Activated B cell treated with CpG ODN at 0.5 μM for 24 hours (primary cell): ENCODE measurements at places on chromosomes 12 and 14. TPM values are rescaled to one million over a fixed set of nuclear protein-coding genes. Genes with fewer than 3 reads are reported as not detected.
A peak's percentile ranks its signal among the peaks of the same experiment; 100 is the strongest.

Gene CLEC2A
- not detected in 2 replicates for total RNA-seq

Gene NOVA1
- total RNA-seq: not detected in 2 replicates

Gene CLEC1B
- not detected in 2 replicates for total RNA-seq

Gene ABHD12B
- total RNA-seq: not detected in 2 replicates

Gene ADCK1
- total RNA-seq: 8.6 and 10.4 TPM in 2 replicates

Gene TPPP2
- not detected in 2 replicates for total RNA-seq

Gene RAPGEF3
- 2.7 and 5.0 TPM in 2 replicates for total RNA-seq

- no peak overlapping the region for H3K4me3 ChIP-seq
- no peak overlapping the region for H3K27ac ChIP-seq
- no peaks in the 10 kb centered on the region for H3K36me3 ChIP-seq
- no peak for DNase-seq
- peaks cover 1% of the 10 kb centered on the region for H3K27me3 ChIP-seq
These were observed 109.0 kb upstream of the SLC16A7 start for GRCh38 chr12:59486827-59487226.

DNA sequence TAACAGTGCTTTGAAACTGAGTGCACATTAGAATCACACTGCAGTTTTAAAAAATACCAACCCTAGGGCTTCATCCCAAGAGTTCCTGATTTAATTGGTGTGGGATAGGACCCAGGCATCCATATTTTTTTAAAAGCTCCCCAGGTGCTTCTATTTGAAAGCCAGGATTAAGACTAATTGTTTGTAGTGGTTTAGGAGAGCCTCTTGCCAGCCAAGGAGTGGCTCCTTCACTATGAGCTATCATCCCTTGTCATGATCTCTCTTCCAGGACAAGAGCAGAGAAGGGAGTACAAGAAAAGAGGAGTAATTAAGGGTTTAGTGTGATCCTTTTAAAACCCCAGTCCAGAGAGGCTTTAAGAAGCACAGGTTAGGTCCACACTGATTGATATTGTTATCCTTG lies 178.0 kb downstream of the CAND1 start:
- H3K4me3 ChIP-seq: no peak overlapping the region
- peaks cover 32% of the 10 kb centered on the region for H3K4me1 ChIP-seq
- no peaks in the 10 kb centered on the region for H3K36me3 ChIP-seq
- no peak for DNase-seq
- H3K27ac ChIP-seq: no peak overlapping the region

DNA sequence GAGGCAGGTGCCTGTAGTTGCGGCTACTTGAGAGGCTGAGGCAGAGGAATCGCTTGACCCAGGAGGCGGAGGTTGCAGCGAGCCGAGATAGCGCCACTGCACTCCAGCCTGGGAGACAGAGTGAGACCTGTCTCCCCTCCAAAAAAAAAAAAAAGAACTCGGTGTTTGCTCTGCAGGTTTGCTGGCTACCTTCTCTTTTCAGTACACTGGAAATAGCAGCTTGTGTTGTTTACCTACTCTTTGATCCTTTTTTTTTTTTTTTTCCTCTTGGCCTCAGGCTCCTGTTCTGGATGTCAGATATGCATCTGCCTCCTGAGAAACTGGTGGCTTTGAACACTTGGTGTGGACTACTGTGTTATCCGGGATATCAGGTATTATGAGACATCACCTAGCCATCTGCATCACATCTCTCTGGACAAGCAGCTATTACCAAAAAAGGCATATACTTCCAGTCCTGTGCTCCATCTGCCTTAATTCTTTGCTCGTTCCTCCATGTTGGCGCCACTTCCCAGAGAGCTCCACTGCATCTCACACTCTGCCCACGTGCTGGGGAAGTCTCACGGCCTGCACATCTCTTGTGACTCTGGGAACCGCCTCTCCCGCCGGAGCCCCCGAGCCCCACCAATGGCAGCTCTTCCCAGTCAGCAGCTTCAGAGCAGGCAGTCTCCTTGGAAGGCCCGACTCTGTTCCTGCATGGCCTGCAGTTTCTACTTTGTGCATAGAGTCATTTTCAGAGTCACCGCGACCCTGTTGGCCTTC lies 50.9 kb upstream of the TRAF3 start:
- no peaks in the 10 kb centered on the region for H3K27me3 ChIP-seq
- H3K4me3 ChIP-seq: no peak overlapping the region
- no peak for DNase-seq
- no peak overlapping the region for H3K27ac ChIP-seq
- H3K36me3 ChIP-seq: peaks cover 83% of the 10 kb centered on the region

- H3K4me1 ChIP-seq: peaks cover 77% of the 10 kb centered on the region
- no peak for DNase-seq
- no peaks in the 10 kb centered on the region for H3K27me3 ChIP-seq
- H3K27ac ChIP-seq: peak overlapping the region; percentile 84
These were observed 1.3 kb downstream of the GPR65 start for GRCh38 chr14:88005978-88006851.

GRCh38 chr12:69254862-69255261 lies 15.5 kb downstream of the CPSF6 start:
- no peak overlapping the region for H3K4me3 ChIP-seq
- no peak overlapping the region for H3K27ac ChIP-seq
- no peak for DNase-seq
- peaks cover 34% of the 10 kb centered on the region for H3K4me1 ChIP-seq

DNA sequence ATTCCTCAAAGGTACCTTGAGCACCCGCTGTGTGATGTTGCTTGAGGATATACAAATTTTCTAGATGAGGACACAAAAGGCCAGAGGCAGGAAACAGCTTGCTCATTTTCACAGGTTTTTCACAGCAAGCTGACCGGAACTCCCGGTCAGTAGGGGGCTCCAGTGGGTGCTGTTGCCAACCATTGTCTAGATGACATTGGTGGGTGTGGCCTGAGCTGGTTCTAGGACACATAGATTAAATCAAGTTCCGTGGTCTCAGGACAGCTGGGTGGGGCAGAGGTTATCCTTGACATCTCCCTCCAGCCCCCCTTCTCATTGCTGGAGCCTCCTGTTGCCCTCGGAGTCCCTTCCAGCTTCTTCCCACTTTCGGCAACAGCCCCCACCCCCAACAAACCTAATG lies 153.6 kb upstream of the FKBP4 start:
- no peak overlapping the region for H3K27ac ChIP-seq
- peaks cover 28% of the 10 kb centered on the region for H3K27me3 ChIP-seq
- no peak for DNase-seq

DNA sequence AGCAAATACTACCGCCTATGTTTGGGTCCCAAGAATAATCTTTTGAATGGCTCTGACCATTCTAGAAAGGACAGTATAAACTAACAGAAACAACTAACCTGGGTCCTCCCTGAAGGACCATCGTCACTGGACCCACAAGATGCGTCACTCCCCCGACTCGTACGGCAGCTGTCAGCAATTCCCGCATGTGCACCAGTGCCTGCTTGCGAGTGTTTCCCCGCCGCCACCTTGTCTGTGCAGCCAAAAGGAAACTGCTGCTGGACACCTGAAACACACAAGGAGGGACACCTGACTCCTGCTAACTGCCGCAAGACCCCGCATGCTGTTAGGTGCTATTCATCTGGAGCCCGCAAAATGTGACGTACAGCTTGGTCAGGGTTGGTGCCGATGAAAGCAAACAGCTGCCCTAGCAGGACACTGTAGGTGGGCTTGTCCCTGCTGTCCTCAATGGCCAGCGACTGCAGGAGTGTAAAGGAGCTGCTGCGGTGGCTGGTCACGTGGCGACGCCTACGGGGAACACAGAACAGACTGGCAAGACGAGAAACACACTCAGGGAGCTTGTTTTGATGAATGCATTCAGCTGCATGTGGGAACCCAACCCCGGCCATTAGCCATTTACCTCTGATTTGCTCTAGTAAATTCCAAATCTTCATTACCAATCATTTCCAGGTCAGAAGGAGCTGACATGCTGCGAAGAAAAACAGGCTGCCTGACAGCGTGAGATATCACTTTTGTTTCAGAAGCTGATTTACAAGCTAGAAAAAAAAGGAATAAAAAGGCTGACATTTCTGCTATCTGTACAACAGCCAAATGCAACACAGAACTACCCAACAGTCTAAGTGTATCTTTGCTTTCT lies 118.1 kb downstream of the TRAFD1 start:
- H3K36me3 ChIP-seq: peaks cover 62% of the 10 kb centered on the region
- DNase-seq: no peak
- no peak overlapping the region for H3K27ac ChIP-seq
- H3K4me3 ChIP-seq: no peak overlapping the region

- H3K36me3 ChIP-seq: peaks cover 85% of the 10 kb centered on the region
- H3K4me3 ChIP-seq: no peak overlapping the region
- peaks cover 13% of the 10 kb centered on the region for H3K4me1 ChIP-seq
- no peaks in the 10 kb centered on the region for H3K27me3 ChIP-seq
These were observed 101.1 kb downstream of the CRACR2A start for GRCh38 chr12:3651585-3652424.

- H3K27ac ChIP-seq: no peak overlapping the region
- no peaks in the 10 kb centered on the region for H3K4me1 ChIP-seq
- no peaks in the 10 kb centered on the region for H3K27me3 ChIP-seq
- no peaks in the 10 kb centered on the region for H3K36me3 ChIP-seq
- no peak for DNase-seq
These were observed 268.4 kb downstream of the LRFN5 start for GRCh38 chr14:41875116-41875515.

DNA sequence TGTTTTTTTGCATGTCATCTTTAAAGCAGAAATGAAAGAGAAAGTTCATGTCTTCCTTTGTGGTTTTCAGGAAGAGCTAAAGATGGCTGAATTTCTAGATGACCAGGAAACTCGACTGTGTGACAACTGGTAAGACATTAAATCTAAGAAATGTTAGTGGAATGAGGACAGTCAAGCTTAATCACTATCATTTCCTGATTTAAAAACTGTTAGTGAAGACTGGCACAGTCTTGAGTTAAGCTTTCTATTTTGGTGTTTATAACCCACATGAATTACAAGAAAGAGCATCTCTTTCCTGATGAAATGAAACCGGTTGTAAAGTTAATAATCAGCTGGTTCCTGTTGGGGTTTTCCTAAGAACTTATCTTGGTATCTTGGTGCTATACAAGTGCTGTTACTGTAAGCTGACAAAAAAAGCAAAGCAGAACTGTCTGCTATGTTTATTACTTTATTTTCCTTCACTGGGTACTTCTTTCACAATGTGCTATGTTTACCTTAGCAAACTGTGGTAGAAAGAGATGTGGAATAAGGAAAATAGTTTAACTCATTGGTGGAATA lies 5.2 kb downstream of the TRAFD1 start:
- peak overlapping the region; percentile 79 for H3K27ac ChIP-seq
- H3K4me3 ChIP-seq: peak overlapping the region; percentile 66
- H3K4me1 ChIP-seq: peaks cover 63% of the 10 kb centered on the region
- H3K36me3 ChIP-seq: peaks cover 26% of the 10 kb centered on the region

DNA sequence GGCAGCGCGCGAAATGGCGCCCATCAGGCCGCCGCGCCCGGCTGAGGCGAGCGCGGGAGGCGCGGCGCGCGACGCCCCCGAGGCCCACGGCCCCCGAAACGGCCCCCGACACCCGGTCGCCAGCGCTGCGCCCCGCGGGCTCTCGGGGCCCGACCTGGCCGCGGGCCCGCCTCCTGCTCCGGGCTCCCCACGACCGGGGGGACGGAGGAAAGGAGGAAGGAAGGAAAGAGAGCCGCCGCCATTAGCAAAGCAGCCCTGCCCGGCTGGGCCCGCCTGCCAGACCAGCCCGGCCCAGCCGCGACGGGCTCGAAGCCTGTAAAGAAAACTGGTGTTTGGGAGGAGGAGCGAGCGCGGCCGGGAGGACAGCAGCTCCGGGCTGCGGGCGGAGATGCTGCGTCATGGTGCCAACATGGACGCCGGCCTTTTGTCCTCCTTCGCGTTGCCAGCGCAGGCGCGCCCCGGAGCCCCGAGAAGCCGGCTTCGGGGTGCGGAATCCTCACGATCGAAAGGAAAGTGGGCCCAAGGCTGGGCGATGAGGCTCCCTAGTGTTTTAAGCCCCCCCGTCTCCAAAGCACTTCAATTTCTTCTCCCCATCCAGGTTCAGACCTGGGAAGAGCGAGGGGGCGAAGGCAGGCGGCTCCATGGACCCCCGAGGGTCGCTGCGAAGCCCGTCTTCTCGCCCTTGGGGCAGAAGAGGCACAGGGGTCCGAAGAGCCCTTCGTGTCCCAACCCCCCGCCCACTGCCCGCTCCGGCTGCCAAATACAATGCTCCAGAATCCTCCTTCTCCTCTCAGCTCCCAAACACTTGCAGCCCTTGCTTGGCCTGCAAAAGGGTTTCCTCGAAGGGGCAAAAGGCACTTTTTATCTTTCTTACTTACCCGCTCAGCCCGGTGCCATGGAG lies 2.9 kb upstream of the SETD1B start:
- no peaks in the 10 kb centered on the region for H3K27me3 ChIP-seq
- H3K36me3 ChIP-seq: peaks cover 44% of the 10 kb centered on the region
- peak overlapping the region; percentile 93 for H3K4me3 ChIP-seq
- peak; percentile 62 for DNase-seq
- H3K27ac ChIP-seq: peak overlapping the region; percentile 100
